ENCODE measurements at places on chromosomes 5 and 9. TPM values are rescaled to one million over a fixed set of nuclear protein-coding genes. Genes with fewer than 3 reads are reported as not detected.

DNA sequence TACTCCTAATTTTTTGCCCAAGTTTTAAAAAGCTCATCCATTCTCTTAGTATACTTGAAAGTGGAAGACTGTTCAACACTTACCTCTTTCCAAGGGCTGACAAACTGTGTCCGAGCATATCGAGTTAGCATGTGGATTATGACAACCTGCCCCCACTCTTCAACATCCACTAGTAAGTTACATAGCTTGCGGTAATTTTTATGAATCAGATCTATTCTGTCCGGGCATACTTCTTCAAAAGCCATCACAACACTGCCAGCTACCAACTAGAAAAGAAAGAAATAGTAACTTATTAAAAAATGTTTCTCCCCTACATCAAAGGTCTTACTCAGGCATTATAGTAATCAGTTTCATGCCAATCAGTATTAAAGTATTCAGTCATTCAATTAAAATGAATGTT, 78.5 kb downstream of the AP3B1 start:
- no peak for ATAC-seq

- ATAC-seq = no peak
Measured at GRCh38 chr5:112895682-112896081, 26.3 kb downstream of the REEP5 start.

Gene RORB
- total RNA-seq = 0.43 TPM

- ATAC-seq = no peak
Measured at GRCh38 chr5:176596689-176597416, 13.1 kb downstream of the GPRIN1 start.

Gene SPOCK1
- total RNA-seq = 63.3 TPM

DNA sequence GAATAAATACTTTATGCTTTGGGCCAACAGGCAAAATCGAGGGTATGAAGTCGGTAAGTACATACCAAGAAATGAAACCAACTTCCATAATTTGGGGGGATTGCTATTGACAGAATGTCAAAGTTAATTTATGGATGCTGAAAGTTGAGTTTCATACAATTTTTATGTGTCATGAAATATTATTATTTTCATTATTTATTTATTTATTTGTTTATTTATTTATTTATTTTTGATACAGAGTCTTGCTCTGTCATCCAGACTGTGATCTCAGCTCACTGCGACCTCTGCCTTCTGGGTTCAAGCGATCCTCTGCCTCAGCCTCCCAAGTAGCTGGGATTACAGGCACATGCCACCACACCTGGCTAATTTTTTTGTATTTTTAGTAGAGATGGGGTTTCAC, 4.5 kb upstream of the GMCL2 start:
- no peak for ATAC-seq

DNA sequence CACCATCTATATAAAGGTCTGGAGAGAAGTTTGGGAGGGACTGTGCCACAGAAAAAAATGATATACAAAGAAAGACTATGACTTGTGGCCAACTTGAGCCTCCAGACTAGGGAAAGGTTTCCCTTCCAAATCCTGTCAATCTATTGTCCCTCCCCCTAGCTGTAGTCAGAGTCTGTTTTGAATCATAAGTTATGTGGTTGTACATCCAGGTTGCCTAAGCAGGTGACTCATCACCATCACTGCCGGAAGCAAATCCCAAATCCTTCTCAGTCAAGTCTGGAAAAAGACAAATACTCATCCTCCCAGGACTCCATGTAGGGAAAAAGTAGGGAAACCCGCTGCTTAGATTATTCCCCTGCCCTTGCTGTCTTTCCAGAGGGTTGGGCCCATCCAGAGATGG, 235.7 kb downstream of the CDK5RAP2 start:
- ATAC-seq = no peak

DNA sequence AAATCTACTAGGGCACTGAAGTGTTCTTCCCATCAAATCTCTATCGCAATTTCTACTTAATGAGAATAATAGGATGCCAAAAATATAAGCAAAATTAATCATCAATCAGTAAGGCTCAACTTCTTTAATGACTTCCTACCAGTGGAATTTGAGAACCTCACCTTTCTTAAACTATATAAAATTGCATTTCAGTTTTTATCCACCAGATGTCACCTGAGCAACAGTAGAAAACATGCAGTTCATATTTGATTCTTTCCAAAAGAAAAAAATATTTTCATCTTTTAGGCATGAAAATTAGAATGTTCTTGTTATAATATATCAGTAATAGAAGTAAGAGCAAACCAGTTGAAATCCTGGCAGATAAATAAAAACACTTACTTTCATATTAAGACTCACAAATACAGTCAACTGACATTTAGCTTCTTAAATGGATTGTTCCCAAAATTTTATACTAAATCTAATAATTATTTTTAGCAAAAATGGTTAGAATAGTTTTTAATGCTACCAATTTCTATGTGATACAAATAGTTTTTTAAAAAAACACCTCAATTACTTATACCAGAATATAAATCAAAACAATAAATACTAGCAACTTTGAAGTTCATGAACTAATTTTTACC, 13.4 kb upstream of the CCDC112 start:
- peak; percentile 42 for ATAC-seq

Gene F12
- total RNA-seq = 1.0 TPM
